ENCODE measurements at places on chromosomes 2 and 18.

GRCh38 chr2:122899614-122900013, 1125.5 kb upstream of the CNTNAP5 start:
- no peak for DNase-seq

DNA sequence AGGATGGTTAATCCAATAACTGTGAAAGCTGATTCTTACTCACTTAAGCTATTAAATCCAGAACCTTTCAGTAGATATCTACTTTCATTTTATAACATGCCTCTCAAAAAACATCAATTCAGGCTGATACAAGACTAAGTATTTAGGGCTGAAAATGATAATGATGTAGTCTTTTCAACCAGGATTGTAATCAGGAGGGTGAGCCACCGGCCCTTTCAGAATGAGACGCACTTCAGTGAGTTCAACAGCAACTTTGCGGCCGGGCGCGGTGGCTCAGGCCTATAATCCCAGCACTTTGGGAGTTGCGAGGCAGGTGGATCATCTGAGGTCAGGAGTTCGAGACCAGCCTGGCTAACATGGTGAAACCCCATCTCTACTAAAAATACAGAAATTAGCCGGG, 30.4 kb downstream of the RBMS1 start:
- no peak for DNase-seq

DNA sequence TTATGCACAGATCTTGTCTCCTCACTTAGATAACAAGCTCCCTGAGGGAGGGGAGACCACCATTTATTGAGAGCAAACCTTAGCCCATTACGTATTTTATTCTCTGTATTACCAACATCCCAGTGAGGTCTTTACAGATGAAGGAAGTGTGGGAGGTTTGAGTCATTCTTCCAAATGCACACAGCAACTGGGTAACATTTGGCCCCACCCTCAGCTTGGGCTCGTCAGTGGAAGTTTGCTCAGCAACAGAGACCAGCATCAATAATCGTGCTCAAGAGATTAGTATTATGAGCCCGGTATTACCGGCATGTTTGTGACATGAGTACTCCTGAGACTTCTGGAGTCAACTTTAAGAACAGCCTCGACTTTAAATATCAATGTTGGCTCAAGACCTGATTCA, 168.6 kb downstream of the ETAA1 start:
- no peak for DNase-seq

- DNase-seq: no peak
Observed at GRCh38 chr18:50726960-50727589, 92.7 kb downstream of the MRO start.

DNA sequence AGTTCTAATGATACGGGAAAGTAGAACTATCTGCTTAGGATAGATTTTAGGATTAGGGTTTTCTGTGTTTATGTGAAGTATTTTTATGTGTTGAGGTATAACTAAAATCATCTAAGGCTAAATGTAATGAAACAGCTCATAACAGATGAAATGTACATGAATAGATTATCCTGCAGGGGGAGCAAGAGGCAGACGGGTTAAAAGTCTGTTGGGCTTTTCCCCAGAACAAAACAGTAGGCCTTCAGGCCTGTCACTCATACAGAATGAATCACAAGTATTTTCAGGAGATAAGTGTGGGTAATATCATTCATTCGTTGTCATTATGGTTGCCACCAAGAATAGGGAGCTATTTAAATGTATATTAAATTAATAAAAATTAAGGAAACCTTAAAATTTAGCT, 107.9 kb upstream of the IL1R2 start:
- no peak for DNase-seq

DNA sequence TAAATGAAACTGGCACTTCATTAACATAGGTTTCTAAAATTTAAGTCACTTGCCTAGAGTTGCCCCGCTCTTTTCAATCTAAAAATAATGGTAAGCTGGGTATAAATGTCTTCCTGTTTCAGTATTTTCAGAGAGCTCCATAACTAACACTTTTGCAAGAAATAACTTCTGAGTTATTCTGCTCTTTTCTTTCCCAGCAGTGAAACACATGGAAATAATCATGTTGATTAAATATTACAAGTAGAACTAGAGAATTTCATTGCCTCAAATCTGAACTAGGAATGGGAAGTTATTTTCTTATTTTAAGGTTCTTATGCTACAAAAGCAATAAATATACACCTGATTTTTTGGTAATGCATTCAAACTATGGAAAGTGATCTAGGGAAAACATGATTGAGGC, 257.4 kb downstream of the IKZF2 start:
- DNase-seq: no peak

DNA sequence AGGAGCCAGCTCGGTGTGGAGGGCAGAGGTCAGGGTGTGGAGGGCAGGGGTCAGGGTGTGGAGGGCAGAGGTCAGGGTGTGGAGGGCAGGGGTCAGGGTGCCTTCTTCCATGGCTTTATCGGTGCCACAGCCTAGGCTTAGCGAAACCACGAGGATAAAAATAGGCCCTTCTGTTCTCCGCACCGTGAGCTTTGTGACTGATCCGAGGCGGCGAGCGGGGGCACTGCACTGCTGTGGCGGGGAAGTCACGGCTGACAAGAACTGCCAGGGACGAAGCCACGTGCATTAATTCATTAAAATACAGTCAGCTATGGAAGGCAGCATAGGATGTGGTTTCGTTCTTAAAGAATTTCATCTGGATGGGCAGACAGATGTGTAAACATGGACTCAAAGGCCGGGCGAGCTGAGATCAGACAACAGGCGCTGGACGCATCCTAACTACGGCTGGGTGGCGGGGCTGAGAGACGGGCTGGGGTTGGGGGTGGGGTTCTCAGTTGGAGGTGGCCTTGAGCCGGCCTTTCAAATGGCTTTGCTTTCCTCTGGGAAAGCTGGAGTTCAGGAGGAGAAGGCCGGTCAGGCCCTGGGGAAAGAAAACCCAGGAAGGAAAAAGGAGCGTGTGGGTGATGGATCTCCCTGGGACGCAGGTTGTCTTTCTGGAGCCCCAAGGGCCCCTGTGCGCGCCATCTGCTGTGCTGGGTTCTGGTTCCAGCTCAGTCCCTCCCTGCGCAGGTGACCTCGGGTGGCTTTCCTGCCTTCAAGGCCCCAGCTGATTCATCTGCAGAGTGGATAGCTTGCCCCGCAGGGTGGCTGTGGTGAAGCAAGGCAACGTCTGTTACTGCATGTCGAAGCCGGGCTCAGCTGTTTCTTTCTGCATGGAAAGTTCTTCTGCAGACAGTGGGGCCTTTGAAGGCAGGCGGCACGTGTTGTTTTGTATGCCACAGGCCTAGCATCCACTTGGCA, 958 bp upstream of the ALLC start:
- DNase-seq: no peak

DNA sequence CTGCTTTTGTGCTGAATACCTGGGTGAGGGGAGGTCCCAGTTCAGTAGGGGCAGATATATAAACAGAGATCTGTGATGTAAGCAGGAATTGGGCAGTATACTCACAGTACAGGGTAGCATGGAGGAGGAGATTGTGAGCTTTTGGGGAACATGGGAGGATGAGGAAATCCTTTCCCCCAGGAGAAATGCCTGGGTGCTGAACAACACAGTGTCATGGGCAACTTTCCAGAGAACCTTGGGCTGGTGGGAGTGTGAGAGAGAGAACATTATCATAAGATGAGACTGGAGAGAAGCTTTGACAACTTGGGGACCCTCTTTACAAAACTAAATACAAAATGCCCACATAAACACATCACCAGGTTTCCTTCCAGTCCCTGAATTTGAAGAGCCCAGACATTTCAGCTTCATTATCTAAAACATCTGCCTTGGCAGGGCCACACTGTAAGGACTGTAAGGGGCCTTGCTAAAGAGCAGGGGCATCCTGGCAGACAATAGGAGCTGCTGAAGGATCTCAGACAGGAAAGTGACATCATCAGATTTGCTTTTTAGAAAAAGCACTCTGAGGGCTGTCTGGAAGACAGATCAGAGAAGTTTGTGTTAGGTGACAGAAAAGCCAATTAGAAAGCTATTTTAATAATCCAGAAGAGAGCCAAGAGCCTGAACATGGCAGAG, 303.1 kb upstream of the FBXO11 start:
- no peak for DNase-seq

DNA sequence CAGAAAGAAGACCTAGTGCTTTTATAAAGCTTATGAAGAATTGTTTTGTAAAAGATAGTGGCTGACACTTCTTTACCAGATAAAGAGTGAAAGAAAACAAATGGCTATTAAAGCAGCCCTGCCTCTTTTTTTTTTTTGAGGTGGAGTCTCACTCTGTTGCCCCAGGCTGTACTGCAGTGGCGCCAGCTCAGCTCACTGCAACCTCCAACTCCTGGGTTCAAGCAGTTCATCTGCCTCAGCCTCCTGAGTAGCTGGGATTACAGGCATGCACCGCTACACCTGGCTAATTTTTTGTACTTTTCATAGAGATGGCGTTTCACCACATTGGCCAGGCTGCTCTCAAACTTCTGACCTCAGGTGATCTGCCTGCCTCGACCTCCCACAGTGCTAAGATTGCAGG, 12.9 kb downstream of the ARPC2 start:
- no peak for DNase-seq
